ENCODE measurements at places on chromosomes 7 and 10. TPM values are rescaled to one million over a fixed set of nuclear protein-coding genes. Genes with fewer than 3 reads are reported as not detected.

DYNC1I1 gene
- total RNA-seq, result not detected

THNSL1 gene
- 10.0 TPM for total RNA-seq

SPDYE6 gene
- total RNA-seq, result not detected

- DNase-seq, result no peak
Observed at GRCh38 chr7:153258686-153259085, 499.1 kb downstream of the ACTR3B start.

GRCh38 chr10:5504146-5505072, 5.0 kb upstream of the CALML5 start:
- no peak for DNase-seq

DNA sequence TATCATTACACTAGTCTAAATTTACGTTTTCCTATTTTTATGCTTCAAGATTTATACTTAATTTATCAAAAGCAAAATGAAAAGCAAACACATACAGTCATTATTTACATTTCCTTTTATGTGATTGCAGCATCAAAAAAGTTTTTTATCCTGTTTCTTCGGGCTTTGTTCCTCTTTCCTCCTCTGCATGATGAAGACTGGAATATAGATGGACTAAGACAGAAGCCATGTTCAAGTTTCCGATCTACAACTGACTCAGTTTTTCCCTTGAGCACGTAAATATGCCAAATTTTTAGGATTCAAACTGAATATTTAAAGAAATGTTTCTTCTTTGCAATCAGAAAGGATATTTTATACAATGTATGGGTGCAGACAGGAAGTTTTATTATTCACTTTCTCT, 273.5 kb upstream of the DGKB start:
- no peak for DNase-seq

DNA sequence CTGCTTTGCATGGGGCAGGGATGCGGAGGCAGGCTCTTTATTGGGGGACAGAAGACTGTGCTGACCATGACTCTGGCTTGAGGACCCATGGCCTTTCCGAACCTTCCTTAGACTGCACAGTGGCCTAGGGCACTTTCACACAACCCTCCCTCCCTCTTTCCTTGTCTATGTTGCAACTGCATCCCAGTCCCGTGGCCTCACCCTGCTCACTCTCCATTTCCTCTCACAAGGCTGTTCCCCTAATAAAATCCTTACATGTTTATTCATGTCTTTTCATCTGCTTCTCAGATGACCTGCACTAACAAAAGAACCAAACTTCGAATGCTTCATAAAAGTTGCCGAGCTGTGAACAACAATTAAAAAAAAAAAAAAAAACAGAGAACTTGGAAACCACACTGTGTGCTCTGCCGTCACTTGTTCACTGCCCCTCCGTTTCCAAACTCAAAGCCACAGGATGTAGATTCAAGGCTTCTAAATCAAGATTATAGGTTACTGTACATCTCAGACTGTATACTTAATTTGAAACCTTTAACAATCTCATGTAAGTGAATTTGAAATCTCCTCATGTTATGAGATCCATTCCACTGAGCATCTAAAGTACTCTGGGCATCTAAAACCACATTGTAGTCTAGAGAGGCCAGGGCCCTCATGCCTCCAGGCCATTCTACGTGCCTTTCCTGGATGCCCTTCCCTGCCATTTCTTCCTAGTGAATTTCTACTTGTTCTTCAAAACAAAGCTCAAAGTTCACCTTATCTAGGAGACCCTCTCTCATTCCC, 265.9 kb downstream of the SNX13 start:
- no peak for DNase-seq

- DNase-seq, result no peak
Observed at GRCh38 chr7:152541892-152542291, 106.1 kb upstream of the KMT2C start.

GRCh38 chr10:86688398-86688921, 20.1 kb downstream of the LDB3 start:
- DNase-seq, result peak; percentile 67
